ENCODE measurements at places on chromosomes 5 and 9.
A peak's percentile ranks its signal among the peaks of the same experiment; 100 is the strongest.

DNA sequence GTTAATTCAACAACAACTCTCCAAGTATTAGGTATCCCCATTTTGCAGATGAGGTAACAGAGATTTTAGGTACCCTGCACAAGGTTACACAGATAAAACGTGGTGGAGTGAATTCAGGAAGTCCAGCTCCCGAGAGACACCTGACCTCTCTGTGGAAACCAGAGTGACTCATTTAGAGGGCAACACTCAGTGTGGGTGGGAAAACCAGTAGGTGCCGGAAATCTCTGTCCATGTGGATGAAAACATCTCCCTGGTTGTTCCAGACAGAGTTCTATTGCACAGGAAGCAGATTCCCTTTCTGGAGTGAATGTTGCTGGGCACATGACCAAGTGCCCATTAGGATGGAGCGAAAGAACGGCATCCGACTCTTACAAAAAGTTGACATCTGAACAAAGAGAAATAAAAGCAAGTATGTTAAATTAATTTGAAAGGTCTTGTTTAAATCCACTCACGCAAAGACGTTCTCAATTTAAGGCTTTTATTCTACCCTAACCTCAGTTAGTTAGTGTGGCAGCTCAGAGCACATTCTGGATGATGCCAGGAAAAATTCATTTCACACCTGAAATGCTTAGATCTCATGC is 391.9 kb upstream of the WWC1 start:
- DNase-seq: peak; percentile 55

DNA sequence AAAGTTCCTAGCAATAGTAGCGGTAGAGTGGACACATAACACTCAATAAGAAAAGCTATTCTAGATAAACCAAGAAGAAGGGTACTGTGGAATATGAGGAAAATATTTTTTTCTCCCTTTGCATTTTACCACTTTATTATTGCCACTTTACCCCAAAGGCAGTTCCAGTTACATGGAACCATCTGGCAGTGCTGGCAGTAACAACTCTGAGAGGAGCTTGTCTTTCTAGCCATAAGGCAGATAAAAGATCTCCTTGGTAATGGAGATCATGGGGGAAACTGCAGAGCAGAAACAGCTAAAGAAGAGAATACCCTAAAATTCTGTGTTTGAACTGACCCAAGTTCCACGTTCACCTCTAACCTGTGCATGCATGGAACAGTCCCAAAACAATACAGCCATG is 38.5 kb downstream of the UBTD2 start:
- no peak for DNase-seq

- DNase-seq: no peak
Observed at GRCh38 chr9:36835271-36835996, 198.6 kb downstream of the PAX5 start.

DNA sequence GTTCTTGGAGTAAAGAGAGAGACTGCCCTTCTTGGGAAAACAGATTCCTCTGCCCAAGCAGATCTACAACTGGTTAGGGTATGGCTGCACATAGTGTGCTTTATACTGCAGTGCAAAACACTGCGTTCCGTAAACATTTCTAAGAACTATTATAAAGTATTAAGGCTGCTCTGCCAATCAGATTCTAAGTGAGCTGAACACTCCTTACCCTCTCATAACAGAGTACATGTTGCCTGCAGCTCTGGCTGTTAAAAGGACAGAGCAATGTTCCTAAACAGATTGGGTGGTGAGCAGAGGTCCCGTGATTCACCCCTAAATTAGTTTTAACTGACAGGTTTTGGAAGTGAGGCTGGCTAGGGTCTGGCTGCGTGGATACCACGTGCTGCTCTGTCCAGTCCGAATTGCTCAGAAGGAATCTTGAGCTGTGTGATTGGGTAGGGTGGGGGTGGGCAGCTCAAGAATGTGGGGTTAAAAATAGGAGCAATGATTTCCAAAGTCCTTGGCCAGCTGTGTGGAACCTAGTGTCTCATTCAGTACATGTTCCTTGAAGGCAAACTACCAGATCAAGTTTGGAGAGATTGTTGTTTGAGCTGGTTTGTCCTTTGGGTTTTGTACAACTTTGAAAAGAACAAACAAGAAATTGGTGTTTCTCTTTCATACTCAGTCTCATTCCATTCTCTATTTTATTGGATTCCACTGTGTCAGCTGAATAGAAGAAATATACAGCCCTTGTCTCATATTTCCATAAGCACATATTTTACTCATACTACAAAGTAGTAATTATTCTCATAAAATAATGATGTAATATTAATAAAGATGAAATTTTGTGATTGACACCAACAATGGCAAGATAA is 497.6 kb upstream of the CD180 start:
- no peak for DNase-seq

DNA sequence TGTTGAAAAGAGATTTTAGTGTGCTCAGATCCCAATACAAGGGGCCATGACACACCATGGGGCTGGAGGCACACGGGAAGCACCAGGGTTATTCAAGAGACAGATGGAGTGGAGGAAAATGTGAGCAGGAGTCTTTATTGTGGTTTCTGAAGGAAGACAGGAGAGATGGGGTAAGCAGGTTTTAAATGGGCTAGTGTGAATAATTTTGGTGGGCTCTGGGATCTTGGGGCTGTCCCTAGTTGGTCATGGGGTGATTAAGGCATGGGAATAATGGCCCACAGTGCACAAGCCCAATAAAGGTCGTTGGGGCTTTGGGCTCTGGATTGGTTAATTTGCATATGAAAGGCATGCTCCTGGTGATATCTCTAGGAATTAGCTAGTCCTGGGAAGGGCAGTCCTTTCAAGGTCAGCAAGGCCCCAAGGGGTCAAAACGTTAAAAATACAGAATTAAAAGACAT is 3.6 kb upstream of the SCGB3A2 start:
- no peak for DNase-seq

DNA sequence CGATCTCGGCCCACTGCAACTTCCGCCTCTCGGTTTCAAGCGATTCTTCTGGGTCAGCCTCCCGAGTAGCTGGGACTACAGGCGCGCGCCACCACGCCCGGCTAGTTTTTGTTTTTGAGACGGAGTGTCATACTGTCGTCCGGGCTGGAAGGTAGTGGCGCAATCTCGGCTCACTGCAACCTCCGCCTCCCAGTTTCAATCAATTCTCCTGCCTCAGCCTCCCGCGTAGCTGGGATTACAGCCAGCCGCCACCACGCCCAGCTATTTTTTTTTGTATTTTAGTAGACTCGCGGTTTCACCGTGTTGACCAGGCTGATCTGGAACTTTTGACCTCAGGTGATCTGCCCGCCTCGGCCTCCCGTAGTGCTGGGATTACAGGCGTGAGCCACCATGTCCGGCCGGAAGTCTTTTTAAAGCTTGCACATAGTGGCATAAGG is 1.2 kb downstream of the SMC5 start:
- DNase-seq: no peak

DNA sequence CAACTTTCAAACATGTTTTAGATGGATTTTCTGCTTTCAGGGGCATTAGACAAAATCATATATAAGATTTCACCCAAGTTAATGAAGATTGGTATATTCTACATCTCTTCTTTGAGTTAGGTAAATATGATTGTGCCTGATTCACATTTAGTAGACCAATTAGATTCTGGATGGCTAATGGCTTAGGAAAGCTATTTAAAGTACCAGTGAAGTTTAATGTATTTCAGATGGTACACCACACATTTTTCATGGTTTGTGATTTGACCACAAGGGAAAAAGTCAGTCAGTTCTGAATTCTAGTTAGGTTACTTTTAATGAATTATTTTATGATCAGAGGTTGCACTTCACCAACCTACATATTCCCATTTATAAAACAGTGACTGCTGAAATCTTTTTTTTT is 409.7 kb downstream of the ADGRV1 start:
- no peak for DNase-seq

DNA sequence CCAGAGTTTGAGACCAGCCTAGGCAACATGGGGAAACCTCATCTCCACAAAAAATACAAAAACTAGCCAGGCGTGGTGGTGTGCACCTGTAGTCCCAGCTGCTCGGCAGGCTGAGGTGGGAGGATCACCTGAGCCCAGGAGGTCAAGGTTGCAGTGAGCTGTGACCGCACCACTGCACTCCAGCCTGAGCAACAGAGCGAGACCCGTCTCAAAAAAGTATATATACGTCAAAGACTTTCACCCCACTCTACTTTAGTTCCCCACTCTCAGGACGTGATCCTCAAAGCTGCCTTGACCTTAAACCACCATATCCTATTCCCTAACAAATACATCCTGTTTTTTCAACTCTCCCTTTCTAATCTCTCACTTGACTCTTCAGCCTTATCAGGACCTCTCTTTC is 41.0 kb downstream of the PCDHGC5 start:
- DNase-seq: no peak

- DNase-seq: no peak
Observed at GRCh38 chr5:126896170-126896702, 119.3 kb downstream of the LMNB1 start.

DNA sequence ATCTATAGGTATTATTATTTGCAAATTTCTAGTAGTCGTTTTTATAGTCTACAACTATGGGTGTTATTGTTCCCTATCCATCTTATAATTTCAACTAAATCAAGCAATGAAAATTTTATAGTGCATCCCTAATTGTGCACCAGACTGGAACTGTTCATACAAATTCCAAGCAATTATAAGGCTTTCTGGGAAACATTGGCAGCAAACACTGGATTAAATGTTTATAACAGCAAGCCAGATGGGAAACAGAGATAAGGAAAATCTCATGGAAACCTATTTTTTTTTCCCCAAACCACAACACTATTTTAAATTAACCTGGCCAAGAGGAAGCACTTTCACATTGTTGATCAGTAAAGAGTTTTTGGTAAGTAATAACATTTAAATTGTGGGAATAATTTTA is 524.3 kb downstream of the RASEF start:
- no peak for DNase-seq

DNA sequence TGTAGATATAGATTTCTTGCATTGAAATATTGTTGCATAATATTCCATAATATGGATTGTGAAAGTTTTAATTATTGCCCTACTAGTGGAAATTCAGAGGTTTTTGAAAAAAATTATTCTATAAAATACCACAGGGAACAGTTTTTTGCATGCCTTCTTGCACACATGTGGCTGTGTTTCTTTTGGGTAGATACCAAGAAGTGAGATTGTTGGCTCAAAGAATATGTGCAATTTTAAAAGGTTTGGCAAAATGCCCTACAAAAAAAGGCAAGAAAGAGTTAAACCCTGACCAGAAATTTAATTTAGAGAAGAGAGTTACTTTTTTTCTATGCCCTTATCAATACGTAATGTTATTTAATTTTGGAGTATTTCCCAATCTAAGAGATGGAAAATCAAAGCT is 270.8 kb upstream of the DAPK1 start:
- DNase-seq: no peak
